Breast epithelium (tissue), 4 donors: ENCODE measurements at places on chromosomes 3 and 15. TPM values are rescaled to one million over a fixed set of nuclear protein-coding genes. Genes with fewer than 3 reads are reported as not detected.
A peak's percentile ranks its signal among the peaks of the same experiment; 100 is the strongest.

DNA sequence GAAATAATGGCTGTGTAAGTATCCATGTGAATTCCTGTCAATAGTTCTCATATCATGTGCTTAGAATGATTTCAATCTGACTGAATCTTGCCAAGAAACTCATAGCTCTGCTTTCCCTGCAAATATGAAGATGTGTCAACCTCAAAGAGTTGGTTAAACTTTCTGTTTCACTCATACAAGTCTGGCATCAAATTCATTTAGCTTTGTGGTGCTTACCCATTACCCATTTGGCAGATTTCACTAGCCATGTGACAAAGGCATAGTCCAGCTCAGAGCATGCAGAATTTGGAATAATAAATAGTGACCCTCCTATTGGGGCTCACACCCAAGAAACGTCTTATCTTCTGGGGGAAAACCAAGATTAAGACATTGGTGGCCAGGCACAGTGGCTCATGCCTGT, 256.6 kb upstream of the TPRG1 start:
- no peak for DNase-seq

DNA sequence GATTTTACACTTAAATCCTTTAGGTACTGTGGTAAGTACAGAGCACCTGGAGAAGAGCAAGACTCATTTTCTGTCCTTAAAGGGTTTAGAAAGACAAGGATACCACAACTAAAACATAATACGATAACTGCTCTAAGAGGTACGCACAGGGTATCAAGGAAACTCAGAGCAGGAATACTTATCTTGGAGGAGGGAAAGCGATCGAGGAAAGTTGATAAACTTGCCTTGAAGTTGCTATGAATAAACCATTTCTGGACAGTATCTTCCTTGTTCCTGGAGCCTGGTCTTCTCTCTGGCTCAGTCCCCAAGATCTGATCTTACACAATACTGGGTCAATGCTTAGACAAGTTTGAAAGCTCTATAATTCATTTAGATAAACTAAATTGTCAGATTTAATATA, 17.6 kb upstream of the GATM start:
- no peak for DNase-seq

DNA sequence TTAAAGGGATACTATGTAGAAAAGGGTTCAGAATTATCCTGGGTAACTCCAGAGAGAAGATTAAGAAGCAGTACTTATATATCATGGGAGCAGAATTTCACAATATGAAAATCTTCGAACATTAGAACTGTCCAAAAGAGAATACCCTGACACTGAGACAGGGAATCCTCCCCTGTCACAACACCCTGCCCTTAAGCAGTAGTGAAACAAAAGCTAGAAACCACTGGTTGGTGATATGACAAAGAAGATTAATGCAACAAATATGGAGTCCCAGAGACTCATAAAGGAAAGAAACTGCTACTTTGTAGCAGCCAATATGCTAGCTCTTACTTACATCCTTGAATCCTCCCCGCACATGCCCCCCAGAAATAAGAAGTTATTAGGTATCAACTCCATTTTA, 18.5 kb downstream of the MIX23 start:
- DNase-seq = no peak

The LRRC31 gene
- total RNA-seq = not detected

DNA sequence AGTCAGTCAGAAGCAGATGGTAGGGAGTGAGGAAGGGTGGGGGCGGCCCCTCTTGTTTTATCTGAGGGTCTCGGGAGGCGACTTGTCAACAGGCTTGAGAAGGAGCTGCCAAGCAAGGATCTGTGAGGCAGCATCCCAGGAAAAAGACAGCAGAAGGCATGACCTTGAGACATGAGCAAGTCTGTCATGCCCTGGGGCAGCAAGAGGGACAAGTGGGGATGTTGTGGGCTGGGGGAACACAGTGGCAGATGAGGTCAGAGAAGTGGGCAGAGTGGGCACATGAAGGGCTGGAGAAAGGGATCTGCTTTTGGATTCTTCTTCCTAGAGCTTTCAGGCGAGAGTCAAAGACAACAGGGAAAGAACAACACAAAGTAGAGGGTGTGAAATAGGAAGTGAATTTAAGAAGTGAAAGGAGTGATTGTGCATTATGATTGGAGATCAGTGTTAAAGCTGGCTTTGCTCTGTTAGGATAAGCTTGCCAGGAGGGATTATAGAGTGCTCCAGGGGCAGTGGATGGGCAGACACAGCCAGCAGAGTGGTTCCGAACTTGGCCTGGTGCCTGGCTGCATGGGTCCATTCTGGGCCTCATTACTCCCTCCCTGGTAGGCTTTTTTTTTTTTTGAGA, 73.3 kb downstream of the USP13 start:
- no peak for DNase-seq

GRCh38 chr15:85763157-85763556, 31.6 kb downstream of the KLHL25 start:
- DNase-seq = no peak

GRCh38 chr15:31263751-31264558, 62.7 kb upstream of the KLF13 start:
- DNase-seq = peak; percentile 53

DNA sequence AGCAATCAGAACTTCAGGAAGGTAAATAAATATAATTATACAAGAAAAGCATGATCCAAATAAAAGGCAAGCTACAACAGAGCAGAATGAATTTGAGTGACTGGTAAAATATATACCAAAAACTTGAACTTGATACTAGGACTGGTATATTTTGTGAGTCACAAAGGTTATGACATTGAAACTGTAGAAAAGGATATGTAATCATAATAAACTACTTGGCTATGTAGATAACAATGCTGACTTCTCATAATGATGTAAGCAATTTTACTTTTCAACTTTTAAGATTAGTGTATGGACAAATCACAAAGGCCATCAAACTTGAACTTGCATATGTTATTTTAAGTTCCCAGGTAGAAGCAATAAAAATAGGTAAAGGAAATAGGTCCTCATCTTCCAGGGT, 384.5 kb upstream of the NECTIN3 start:
- DNase-seq = no peak

- DNase-seq = no peak
These were observed 57.8 kb upstream of the RPL35A start for GRCh38 chr3:197892162-197892561.

DNA sequence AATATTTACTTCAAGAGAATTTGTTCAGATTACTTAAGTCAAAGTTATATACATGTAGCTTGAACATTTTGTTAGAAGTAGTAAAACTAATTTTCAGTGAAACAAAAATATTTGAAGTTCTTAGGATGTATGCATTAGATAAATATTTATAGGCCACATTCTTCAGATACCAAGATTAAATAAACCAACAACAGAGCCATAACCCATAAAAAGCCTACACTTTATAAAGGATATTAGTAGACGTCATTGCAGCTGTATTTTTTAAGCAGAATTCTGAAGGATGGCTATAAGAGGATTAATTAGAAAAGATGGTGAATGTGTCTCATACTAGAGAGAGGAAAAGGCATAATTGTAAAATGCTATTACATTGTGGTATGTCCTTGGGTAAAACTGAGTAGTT, 449.7 kb upstream of the ALCAM start:
- no peak for DNase-seq

DNA sequence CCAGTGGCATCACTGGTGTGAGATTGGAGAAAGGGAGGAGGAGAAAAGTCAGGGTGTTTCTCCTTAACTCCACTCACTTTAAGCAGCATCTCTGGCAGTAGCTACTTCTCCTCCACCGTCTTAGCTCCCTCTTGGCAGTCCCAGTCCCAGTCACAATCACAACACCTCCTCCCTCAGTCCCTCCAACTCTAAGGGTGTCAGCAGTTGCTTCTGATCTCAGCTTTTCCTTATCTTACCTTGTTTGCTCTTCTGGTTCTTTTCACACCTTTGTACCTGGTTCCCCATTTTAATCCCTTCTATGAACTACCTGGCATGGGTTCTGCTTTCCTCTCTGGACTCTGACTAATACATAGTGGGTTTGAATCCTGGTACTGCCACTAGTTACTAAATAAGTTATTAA, 188.3 kb upstream of the CTDSPL start:
- no peak for DNase-seq

- DNase-seq = no peak
These were observed 486.0 kb upstream of the CFAP20DC start for GRCh38 chr3:59535791-59536221.

The GRK7 gene
- total RNA-seq = 0.15 TPM

DNA sequence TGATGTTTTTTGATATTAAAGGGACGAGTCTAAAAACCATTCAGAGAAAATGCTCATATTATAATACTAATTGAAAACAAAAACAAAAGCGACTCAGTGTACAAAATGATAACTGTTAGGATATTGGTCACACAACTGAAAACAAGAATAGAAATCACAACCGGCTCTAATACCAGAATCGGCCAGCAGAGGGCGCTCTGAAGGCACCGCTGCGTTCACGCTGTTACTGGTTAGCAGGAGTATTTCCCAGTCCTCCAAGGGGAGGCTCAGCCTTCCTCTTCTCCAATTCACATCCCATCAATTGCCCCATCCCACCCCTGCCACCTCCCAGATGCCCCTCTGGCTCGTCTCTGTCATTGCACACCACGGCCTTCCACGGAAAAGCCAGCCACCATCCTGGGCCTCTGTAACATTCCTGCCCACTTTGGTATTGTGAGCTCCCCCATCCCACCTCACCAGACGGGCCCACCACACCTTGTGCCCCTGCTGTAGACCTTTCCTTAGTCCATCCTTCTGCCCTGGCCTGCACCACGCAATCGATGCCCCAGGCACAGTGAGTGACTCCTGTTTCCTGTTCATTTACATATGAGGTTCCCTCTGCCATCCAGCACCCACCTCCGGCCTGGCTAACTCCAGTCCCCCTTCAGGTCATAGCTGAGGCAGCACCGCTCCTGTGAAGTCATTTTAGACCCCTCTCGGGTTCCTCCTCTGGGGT, 8.5 kb downstream of the FAM107A start:
- peak; percentile 63 for DNase-seq

The GHRL gene
- not detected for total RNA-seq

The MYO5C gene
- 51.5 TPM for total RNA-seq

GRCh38 chr3:146537603-146538002, 6.8 kb downstream of the PLSCR1 start:
- no peak for DNase-seq

- no peak for DNase-seq
These were observed 8.5 kb downstream of the TP53BP1 start for GRCh38 chr15:43484455-43484854.

- no peak for DNase-seq
These were observed 14.7 kb downstream of the EDEM1 start for GRCh38 chr3:5202222-5202621.

DNA sequence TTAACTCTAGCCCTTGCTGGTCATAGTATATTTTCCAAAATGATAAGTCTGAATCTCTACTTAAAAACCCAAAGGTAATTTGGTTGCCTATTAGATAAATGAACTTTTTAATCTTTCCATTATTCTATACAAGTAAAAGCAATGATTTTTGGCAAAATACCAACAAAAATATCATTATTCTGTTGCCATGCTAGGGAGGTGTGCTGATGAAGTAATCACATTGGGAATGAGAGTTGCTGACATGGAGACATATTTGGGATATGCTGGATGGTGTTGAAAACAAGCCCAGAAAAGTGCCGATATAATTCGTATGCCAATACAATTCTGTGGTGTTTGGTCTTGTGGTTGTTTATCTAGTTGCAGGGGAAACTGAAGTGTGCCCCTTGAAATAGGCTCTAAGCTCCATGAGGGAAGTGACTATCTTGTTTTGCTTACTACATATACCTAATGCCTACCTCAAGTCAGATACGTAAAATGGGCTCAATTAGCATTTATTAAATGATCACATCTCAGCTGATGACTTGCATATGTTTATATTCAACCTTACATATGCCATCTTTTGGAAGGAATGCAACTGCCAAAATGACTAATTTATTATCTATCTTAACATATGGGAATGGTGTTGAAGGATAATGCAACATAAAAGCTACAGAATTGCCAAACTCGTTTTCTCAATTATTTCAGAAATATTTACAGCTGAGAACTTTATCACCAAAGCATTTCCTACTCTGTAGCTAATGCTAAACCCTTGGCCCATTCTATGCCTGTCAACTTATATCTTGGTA, 5.8 kb downstream of the TOPBP1 start:
- no peak for DNase-seq

DNA sequence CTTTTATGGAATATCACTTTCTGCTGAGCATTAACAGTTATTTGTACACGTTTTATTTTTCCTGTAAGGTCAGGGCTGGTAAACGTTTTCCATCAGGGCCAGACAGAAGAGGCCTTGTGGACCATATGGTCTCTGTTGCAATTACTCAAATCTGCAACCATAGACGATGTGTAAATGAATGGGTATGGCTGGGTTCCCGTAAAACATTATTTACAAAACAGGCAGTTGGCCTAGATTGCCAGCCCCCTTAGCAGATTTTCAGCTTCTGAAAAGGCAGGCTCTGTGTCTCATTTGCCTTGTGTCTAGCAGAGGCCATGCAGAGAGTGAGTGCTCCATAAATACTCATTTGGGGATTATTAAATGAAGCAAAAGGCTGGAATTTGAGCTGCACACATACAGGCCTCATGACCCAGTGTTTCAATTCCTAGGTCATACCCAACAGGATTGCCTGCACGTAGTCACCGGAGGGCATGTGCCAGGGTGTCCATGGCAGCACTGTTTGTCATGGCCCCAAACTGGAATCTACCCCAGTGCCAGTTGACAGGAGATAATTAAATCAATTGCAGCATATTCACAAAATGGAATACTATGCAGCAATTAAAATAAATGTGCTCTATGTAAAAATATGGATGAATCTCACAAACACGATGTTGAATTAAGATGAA, 51.3 kb downstream of the GPD1L start:
- DNase-seq = no peak

DNA sequence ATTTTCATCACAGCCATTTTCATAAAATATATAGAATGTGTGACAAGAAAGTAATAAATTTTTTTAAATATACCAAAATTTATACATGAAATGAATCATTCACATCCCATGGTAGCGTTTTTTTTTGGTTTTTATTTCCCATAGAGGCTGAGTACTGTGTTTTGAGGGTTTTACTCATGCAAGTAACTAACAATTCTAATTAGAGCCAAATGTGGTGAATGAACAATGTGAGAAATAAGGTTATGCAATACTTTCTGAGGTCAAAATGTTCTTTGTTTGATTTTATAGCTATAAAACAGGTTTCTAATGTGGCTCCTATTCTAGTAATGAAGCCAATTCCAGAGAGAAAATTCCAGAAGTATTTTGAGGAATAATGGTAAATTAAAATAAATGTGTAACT, 386.8 kb downstream of the TBC1D5 start:
- no peak for DNase-seq

DNA sequence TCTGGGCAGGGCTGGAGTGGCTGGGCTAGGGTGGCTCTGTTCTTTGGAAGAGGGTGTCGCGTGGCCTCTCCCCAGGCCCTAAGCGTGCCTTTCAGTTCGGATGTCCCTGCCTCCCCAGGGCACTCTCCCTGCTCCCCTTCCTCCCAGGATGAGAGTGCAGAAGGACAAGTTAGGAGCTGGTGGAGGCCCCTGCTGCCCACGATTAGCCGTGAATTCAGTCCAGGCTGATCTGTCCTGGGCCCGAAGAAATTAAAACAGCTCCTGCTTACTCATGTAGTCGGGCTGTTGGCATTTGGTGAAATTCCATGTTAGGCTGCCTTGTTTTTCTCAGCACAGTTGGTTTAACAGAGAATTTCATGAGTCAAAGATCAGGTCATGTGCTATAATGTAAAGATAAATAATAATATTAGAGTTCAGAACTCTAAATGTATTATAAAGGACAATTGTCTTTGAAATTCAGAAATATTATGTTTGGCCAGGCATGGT, 24.5 kb downstream of the NIPA1 start:
- no peak for DNase-seq
